ENCODE measurements at places on chromosomes 2 and 18. TPM values are rescaled to one million over a fixed set of nuclear protein-coding genes. Genes with fewer than 3 reads are reported as not detected.

The ASPRV1 gene
- total RNA-seq = 0.28 TPM

The ALPI gene
- total RNA-seq = not detected

The IL1B gene
- total RNA-seq = 54.3 TPM

The KIDINS220 gene
- total RNA-seq = 80.2 TPM

The PSME4 gene
- total RNA-seq = 20.8 TPM

The NT5DC4 gene
- total RNA-seq = not detected

The DSG4 gene
- total RNA-seq = not detected

Measured in smooth muscle cell of bladder (primary cell).